Breast epithelium (tissue), 4 donors: ENCODE measurements at places on chromosomes 5 and 9. TPM values are rescaled to one million over a fixed set of nuclear protein-coding genes. Genes with fewer than 3 reads are reported as not detected.

The TPPP gene
- total RNA-seq, result 4.3 TPM

The LCN9 gene
- total RNA-seq, result not detected

The AJM1 gene
- total RNA-seq, result 1.0 TPM

The HAPLN1 gene
- not detected for total RNA-seq

The NUDCD2 gene
- 9.8 TPM for total RNA-seq

The UGT3A1 gene
- not detected for total RNA-seq

- H3K27me3 ChIP-seq, result no peaks in the 10 kb centered on the region
- no peak overlapping the region for H3K4me3 ChIP-seq
- H3K36me3 ChIP-seq, result no peaks in the 10 kb centered on the region
- no peak for DNase-seq
- H3K27ac ChIP-seq, result no peak overlapping the region
These were observed 14.5 kb downstream of the SLC6A18 start for GRCh38 chr5:1239505-1240251.

- H3K27me3 ChIP-seq, result no peaks in the 10 kb centered on the region
- DNase-seq, result no peak
- no peaks in the 10 kb centered on the region for H3K4me1 ChIP-seq
- H3K27ac ChIP-seq, result peak overlapping the region; percentile 3
- no peaks in the 10 kb centered on the region for H3K36me3 ChIP-seq
- H3K4me3 ChIP-seq, result no peak overlapping the region
These were observed 17.2 kb downstream of the CENPP start for GRCh38 chr9:92342825-92343488.

DNA sequence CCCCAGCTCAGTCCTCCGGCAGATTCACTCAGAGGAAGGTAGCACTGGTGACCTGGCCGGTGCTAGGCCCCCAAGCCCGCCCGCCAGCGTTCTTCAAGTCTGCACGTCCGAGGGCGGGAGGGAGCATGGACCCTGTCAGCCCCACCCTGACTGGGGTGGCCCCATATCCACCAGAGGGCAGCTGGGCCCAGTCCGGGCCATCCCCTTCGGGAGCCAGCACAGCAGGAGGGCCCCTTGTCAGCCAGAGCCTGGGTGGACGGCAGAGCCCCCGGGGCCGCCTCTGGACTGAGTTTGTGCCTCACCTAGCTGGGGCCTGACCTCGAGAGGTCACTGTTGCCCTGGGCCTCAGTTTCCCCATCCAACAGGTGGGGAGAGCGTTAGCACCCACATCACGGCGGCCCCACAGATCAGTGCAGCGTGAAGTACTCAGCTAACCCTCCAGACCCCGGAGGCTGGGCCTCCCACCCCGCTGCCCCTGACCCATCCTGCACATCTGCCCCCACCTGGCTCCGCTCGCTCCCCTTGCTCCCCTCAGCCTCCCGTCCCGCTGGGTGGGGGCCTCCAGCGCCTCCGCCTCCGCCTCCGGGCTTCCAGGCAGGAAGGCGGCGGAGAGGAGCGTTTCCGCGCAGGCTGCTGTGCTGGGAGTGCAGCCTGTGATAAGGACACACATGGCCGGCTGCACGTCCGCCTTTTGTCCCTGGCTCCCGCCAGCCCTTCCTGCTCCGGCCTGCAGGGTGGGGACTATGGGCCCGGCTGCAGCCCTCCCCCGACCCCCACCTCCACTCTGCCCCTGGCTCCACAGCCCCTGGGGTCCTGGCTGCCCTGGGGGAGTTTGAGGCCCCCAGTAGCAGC, 16.6 kb upstream of the EGFL7 start:
- no peaks in the 10 kb centered on the region for H3K27me3 ChIP-seq
- no peaks in the 10 kb centered on the region for H3K4me1 ChIP-seq
- H3K27ac ChIP-seq, result peak overlapping the region; percentile 25
- no peaks in the 10 kb centered on the region for H3K36me3 ChIP-seq
- DNase-seq, result no peak
- H3K4me3 ChIP-seq, result peak overlapping the region; percentile 28

- no peaks in the 10 kb centered on the region for H3K27me3 ChIP-seq
- H3K4me1 ChIP-seq, result no peaks in the 10 kb centered on the region
- H3K4me3 ChIP-seq, result peak overlapping the region; percentile 70
- H3K36me3 ChIP-seq, result no peaks in the 10 kb centered on the region
- no peak for DNase-seq
These were observed 639 bp downstream of the AMACR start for GRCh38 chr5:34007201-34007620.

- H3K27me3 ChIP-seq, result no peaks in the 10 kb centered on the region
- DNase-seq, result no peak
- H3K27ac ChIP-seq, result no peak overlapping the region
- no peaks in the 10 kb centered on the region for H3K4me1 ChIP-seq
- H3K4me3 ChIP-seq, result no peak overlapping the region
These were observed 657.9 kb downstream of the ACTL7B start for GRCh38 chr9:108197899-108198298.

- H3K36me3 ChIP-seq, result no peaks in the 10 kb centered on the region
- no peak for DNase-seq
These were observed 21.9 kb downstream of the CD14 start for GRCh38 chr5:140611020-140611521.

DNA sequence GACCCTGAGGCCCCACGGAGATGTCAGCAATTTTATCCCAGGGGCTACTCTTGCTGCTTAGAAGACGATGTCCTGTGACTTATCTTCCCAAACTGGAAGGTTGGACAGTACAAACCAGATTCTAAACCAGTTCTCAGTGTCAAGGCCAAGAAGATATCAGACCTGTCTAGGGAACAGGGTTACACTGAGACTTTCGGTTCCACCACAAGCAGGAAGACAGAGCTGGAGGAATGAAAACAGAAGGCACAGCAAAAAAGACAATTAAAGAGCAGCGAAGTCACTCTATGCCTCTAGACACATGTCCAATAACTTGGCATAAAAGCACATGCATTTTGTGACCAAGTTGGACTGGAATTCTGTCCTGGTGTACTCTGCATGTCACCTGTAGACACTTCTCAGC, 73.4 kb upstream of the TMEM252 start:
- DNase-seq, result no peak
- no peaks in the 10 kb centered on the region for H3K36me3 ChIP-seq
- no peak overlapping the region for H3K27ac ChIP-seq
- no peak overlapping the region for H3K4me3 ChIP-seq
- no peaks in the 10 kb centered on the region for H3K4me1 ChIP-seq

DNA sequence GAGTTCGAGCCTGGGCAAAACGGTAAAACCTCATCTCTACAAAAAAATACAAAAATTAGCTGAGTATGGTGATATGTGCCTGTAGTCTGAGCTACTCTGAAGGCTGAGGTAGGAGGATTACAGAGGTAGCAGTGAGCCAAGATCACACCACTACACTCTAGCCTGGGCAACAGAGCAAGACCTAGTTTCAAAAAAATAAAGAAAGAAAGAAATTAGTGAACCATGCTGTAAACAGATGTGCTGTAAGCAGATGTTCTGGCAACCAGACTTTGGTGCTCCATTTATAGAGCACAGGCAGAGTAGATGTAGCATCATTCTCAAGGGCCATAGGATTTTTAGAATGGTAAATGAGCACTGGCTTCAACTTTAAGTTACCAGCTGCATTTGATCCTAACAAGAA, 115.4 kb downstream of the ST8SIA4 start:
- H3K27ac ChIP-seq, result no peak overlapping the region
- H3K4me3 ChIP-seq, result no peak overlapping the region
- DNase-seq, result no peak
- no peaks in the 10 kb centered on the region for H3K27me3 ChIP-seq
- no peaks in the 10 kb centered on the region for H3K36me3 ChIP-seq

DNA sequence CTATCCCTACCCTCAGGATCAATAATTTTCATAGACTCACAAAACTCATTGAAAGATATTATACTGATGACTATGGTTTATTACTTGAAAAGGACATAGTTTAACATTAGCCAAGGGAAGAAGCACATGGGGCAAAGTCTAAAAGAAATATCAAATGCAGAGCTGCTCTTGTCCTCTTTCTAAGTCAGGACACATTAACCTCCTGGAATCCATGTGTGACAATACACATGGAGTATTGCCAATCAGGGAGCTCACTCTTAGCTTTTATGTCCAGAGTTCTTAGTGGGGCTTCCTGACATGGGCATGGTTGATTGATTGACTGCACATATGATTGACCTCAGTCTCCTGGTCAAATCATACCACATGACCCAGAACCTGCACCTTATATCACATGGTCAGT, 165.5 kb upstream of the COX7C start:
- no peak overlapping the region for H3K4me3 ChIP-seq
- H3K27me3 ChIP-seq, result no peaks in the 10 kb centered on the region
- no peak for DNase-seq
- H3K36me3 ChIP-seq, result no peaks in the 10 kb centered on the region
- no peaks in the 10 kb centered on the region for H3K4me1 ChIP-seq

GRCh38 chr5:159764283-159765134, 151.8 kb upstream of the ADRA1B start:
- no peak overlapping the region for H3K4me3 ChIP-seq
- H3K36me3 ChIP-seq, result no peaks in the 10 kb centered on the region
- H3K27ac ChIP-seq, result no peak overlapping the region
- DNase-seq, result no peak

DNA sequence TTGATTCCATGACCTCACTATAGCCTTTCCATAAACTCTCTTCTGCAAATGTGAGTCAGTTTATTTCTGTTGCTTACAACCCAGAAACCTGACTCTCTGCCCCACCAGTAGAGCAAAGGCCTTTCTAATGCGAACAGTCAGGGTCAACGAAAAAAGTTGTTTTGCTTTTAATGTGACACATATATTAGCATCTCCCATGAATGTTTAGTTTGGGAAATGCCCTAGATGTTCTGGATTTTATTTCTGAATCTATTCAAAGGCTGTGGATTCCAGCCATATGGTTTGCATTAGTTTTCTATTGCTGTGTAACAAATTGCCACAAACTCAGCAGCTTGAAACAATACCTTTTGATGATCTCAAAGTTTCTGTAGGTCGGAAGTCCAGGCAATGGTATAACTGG, 193.5 kb downstream of the GNA14 start:
- H3K27me3 ChIP-seq, result no peaks in the 10 kb centered on the region
- DNase-seq, result no peak
- H3K36me3 ChIP-seq, result no peaks in the 10 kb centered on the region
- H3K4me1 ChIP-seq, result no peaks in the 10 kb centered on the region
- H3K27ac ChIP-seq, result no peak overlapping the region

DNA sequence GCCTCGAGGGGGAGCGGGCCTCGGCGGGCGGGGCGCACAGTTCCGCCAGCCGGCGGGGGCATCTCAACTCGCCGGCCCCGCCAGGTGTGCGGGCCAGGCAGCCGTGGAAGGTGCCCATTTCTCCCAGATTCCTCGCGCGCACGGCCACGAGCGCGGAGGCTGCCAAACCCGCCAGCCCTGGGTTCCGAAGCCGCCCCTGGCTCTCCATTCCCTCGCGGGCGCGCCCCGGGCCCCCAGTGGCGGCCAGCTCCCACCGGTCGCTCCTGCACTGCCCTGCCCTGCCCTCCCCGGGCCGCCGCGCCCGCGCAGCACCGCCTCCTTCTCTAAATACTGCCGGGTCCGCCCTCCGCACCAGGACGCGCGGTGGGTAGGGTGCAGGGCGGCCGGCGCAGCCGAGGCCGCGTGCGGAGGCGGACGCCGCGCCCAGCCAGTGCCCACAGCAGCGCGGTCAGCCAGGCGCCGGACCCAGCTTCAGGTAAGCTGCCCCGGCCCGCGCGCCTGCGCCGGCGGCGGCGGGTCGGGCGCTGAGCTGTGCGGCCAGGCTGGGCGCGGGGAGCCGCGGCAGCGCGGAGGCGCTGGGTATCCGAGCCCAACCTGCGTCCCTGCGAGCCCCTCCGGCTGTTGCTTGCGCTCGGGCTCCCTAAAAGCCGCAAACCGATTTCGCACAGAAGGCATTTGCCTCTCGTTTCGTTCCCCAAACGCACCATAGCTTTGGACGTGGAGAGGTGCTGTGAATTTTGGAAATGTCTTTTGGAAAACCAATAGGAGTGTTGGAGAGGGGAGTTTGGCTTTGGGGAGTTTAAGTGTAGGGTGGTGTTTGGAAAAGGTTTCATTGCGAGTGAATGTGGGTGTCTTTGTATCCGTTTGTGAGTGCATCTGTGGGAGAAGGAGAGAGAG, at the start of gene TMEM171:
TSS of gene TMEM171 (plus strand) at position 354 of the 897 bp plus-strand sequence. CDS start 2,799 bp downstream, outside the sequence.
- no peaks in the 10 kb centered on the region for H3K27me3 ChIP-seq
- no peak within 1 kb of the TSS for H3K27ac ChIP-seq
- H3K4me3 ChIP-seq, result peak within 1 kb of the TSS; percentile 51

- no peaks in the 10 kb centered on the region for H3K27me3 ChIP-seq
- no peaks in the 10 kb centered on the region for H3K4me1 ChIP-seq
- no peak for DNase-seq
- no peak overlapping the region for H3K27ac ChIP-seq
- H3K4me3 ChIP-seq, result no peak overlapping the region
- no peaks in the 10 kb centered on the region for H3K36me3 ChIP-seq
These were observed 92.7 kb downstream of the CARTPT start for GRCh38 chr5:71811779-71812178.

DNA sequence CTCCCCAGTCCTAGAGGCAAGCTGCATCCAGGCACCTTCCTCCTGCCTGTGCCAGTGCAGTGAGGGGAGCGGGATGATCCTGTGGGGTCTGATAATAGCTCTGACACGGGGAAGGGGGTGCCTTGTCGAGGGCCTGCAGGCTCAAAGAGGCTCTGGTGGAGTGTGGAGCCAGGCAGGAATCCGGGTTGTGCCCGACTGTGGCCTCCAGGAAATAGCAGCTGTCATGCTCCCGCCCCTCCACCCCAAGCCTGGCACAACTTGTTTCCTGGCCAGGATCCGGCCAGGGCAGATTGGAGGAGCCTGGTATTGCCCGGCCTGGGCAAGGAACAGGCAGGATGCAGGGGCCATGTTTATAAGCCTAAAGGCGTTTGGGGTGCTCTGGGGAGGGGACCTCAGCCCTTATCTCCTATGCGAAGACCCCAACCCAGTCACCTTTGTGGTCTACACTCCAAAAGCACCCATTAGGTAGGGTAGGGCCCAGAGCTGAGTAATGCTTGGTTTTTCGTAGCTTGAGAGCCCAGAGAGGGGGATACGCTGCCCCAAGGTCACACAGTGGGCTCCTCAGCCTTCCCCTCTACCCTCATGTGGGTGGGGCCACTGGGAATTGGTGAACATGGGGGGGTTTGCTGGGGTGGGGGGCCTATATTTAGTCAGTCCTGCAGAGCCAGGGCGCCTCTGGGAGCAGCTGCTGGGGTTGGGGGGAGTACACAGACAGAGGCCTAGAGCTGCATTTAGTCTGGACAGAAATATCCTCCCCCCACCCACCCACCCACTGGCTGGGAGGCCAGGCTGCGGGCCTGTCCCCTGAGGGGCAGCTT, 12.2 kb downstream of the CXXC5 start:
- H3K27me3 ChIP-seq, result no peaks in the 10 kb centered on the region
- peak overlapping the region; percentile 34 for H3K4me3 ChIP-seq
- peak overlapping the region; percentile 97 for H3K27ac ChIP-seq

- H3K27me3 ChIP-seq, result no peaks in the 10 kb centered on the region
- no peaks in the 10 kb centered on the region for H3K36me3 ChIP-seq
- no peak overlapping the region for H3K4me3 ChIP-seq
- no peak for DNase-seq
- no peaks in the 10 kb centered on the region for H3K4me1 ChIP-seq
These were observed 199.4 kb downstream of the GAPVD1 start for GRCh38 chr9:125460883-125461635.
